ENCODE measurements at places on chromosomes 4 and X.

- DNase-seq: no peak
Measured at GRCh38 chr4:7910263-7910896, 29.3 kb downstream of the AFAP1 start.

- DNase-seq: no peak
Measured at GRCh38 chr4:32858971-32859370, 2138.8 kb downstream of the PCDH7 start.

DNA sequence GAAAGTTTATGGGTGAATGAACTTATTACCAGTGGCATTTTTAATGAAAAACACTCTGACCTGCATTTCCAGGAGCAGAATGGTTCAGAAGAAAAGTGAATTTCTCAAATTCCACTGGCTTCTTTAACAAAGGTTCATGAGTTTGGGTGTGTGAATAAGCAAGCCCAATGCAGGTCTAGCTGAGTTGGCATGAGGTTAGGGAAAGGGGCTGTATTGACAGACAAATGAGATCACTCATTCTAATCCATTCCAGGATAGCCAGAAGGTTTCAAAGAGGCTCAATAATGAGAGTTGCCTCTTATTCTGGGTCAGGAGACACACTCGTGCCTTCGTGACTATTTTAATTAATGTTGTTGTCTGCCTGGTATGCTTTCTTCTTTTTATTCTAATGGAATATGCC is 43.7 kb upstream of the NPY2R start:
- DNase-seq: no peak

- DNase-seq: no peak
Measured at GRCh38 chrX:23374291-23374690, 39.6 kb downstream of the PTCHD1 start.

- peak; percentile 46 for DNase-seq
Measured at GRCh38 chrX:149962859-149963757, 24.8 kb upstream of the EOLA2 start.

- no peak for DNase-seq
Measured at GRCh38 chr4:142559986-142560385, 286.1 kb downstream of the INPP4B start.

- DNase-seq: peak; percentile 75
Measured at GRCh38 chrX:79270401-79270800, 96.7 kb downstream of the ITM2A start.

DNA sequence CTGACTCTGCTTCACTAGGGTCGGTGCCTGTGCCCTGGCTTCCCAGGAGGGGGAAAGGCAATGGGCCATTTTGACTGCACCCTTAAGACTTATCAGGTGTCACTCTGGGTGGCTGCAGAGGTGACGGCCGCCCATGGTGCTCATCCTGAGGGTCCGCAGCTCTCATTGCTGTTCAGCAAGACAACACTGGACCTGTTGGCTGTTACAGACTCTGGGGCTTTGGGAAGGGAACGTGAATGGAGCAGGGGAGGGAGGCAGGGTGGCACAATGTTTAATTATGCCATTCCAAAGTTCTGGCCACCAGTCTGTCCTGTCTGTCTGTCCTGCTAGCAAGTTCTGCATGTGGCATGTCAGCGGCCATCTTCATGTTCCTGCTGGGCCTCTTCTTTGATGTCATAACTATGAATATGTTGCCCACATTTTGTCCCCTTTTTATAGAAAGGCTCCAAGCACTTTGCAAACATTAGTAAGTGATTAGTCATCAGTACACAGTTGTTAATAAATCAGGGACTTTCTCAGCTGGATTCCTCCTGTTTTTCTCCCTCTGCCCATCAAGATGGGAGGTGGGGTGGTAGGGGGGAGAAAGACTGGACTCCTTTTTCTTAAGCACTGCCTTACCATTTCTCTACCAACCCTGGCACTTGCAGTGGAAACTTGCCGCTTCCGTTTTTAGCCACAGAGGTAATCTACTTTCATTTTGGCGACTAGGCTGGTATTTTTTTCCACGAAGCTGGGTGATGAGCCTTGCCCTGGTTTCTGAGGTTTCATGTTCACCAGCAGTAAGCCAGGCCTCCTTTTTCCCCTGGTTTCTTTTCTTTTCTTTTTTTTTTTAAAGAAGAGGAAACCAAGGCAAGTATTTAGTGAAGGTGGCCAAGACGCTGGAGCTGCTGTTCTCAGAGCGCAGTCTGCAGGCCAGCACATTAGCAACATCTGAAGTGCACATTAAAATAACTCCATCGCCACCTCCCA is 88.6 kb upstream of the TRIM2 start:
- DNase-seq: peak; percentile 90

- DNase-seq: no peak
Measured at GRCh38 chr4:13984991-13985800, 357.7 kb upstream of the BOD1L1 start.

GRCh38 chr4:158825433-158826036 is 56.7 kb downstream of the FNIP2 start:
- DNase-seq: no peak

DNA sequence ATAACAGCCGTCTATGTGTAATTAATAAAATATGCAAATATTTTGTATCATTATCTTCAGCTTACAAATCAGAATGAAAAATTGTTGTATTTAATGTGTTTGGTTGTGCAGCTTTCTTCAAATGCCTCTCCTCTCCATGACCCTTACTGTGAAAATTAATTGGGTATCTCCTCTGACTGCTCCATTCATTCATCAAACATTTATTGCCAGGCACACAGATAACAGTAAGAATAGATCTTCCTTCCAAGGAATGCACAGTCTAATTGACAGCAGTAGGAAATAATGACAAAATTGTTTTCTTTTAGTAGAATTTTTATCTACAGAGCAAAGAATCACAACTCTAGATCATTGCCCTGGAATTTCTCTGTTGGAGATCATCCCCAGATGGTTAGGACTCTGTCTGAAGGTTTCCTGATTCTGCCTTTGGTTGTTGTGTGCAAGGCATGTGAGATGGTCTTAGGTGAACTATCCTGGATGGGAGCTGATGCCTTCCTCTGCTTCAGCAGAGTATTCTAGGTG is 395.0 kb upstream of the FAT1 start:
- no peak for DNase-seq

GRCh38 chr4:26931451-26931850 is 70.8 kb downstream of the STIM2 start:
- DNase-seq: no peak

DNA sequence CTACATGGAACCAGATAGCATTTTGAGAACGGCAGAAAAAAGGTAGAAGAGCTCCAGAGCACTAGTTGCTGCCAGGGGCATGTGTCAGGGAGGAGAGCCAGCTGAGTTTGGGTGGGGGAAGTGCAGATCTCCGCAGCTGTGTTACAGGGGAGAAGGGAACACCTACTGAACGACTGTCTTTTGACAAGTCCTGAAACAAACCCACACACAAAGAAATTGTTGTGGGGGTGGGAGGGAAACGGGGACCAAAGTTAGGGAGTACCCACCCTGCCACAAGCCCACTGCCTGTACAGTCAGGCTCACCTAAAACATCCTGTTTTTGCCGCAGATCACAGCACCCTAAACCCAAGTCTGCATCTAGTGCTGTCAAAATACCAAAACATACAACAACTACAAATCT is 55.5 kb downstream of the LEF1 start:
- DNase-seq: no peak

- no peak for DNase-seq
Measured at GRCh38 chr4:132587626-132588025, 561.5 kb upstream of the PCDH10 start.

DNA sequence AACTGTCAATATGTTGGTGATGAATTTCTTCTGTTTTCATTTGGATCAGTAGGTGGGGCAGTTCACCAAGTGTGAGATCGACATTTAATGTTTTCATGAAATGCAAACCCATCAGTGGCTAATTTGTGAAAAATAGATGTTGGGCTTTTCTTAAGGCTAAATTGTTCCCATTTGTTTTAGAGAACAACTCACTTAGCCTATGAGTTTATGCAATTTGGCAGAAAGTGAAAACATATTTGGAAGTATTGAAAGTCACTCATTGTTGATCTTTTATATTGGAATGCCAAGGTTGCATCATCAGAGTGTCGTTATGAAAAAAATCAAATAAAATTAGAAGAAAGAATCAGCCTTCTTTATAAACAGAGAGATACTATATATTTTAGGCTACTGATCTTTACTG is 132.4 kb downstream of the RPA4 start:
- DNase-seq: no peak

DNA sequence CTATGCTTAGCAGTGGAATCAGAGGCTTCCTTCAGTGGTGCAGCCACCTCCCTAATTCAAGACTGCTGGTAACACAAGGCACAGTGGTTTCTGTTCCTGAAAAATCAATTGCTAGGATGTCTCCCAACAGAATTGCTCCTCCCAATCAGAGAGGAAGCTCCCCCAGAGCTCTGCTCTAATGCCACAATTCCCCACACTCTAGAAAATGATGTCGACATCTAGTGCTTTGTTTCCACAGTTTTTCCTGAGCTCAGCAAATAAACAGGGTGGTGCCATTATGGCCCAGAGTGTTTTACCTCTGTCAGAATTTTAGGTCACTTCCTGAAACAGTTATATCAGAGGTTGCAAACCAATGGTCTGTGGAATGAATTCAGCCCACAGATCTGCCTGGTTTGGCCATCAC is 24.7 kb downstream of the TAB3 start:
- DNase-seq: no peak

DNA sequence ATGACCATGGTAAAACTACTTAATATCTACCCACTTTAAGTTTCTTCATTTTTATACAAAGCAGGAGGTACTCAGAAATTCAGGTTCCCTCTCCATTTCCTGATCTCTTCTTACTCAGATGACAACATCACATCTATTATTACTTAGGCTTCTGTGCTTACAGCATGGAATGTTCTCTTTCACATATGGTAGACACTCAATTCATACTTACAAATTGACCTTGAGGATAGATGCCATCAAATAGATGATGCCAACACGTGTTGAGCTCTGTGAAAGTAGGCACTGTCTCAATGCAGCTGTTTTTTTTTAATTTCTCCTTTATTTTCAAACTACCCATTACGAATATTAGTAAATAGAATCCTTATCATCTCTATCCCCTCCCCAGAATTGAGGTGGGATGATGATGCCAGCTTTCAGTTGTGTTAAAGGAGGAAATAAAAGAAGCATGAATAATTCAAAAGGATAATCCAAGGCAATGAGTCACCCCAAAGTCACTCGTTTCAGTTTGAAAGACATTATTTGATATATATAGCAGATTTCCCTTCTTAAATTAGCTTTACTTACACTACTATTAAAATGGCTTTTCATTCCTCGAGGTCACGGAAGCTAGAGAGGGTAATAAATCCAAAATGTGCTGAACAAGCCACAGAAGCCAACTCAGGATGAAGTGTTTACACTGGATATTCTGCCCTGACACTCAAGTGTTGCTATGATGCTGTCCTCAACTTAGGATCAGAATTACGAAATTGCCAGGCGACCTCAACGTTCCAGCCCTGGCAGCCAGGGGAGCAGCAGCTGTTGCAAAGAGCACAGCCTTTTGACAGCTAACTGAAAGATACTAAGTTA is 124.2 kb upstream of the EOLA2 start:
- no peak for DNase-seq

DNA sequence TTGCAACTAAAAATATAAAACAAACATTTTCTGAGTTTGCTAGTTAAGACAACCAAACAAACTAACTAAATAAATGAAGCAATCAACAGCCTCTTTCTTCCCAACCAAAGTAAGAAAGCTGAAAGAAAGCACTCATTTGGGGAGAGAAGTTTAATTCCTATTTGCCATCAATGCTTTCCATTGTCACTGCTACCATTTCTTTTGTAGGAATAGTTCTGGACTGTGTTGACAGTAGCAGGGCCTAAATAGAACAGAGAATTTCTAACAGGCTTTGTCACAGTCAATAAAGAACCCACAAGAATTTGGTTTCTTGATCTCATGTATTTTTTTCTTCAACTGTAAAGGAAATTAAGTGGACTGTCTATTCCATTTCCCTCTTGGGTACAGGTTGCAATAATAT is 1886.4 kb upstream of the TENM3 start:
- no peak for DNase-seq

DNA sequence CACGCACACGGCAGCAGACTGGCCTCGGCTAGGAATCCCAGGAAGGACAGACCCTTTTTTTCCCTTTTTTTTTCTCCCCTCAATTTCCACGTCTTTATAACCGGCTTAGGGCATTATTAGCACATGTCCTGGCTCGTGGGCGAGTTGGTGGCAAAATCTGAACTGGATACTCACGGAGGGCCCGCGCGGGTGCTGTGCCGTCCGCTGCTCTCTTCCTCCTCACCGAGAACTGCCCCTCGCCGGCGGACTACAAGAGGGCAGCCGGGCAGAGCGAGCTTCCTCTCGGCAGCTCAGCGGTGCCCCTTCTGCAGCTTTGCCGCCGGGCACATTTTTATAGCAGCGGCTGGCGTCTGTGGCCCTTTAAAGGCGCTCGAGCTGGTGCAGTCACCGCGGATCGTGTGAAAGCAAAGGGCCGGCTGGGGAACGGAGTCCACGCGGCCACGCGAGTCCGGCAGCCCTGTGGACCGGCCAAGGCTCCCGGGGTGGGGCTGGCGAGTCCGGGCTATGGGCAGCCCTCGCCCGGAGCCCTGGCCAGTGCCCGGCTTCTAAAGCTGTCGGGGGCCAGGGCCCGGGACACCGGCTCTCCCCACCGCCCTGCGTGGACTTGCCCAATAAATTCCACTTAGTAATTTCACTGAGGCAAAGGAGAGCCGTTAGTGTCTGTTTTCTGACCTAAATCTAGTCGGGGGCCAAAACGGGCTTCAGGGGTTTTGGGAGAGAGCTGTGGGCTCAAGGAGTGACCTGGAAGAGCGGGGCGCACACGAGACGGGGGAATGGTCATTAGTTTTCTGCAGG is 1.3 kb upstream of the CITED1 start:
- DNase-seq: no peak

DNA sequence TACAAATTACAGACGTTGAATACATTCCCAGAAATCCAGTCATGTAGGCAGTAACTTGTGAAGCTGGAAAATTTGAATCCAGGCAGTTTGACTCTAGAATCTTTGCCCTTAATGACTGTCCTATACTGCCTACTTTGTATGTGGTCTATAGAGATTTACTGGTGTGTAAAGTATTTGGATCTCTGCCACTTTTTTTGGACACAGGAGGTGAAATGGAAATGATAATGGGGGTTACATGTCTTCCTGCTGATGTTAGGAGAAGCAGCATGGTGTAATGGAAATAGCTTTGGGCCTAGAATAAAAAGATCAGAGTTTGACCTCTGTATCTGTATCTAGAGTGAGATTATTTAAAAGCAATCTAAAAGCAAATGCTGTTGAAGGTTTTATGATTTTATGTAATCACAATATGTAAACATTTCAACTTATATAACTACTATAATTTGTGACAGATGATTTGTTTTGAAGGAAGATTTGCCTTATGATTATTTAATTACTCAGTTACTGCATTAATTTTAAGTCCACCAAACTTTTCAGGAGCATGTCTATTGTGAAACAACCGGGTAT is 3.3 kb downstream of the COL4A5 start:
- no peak for DNase-seq

DNA sequence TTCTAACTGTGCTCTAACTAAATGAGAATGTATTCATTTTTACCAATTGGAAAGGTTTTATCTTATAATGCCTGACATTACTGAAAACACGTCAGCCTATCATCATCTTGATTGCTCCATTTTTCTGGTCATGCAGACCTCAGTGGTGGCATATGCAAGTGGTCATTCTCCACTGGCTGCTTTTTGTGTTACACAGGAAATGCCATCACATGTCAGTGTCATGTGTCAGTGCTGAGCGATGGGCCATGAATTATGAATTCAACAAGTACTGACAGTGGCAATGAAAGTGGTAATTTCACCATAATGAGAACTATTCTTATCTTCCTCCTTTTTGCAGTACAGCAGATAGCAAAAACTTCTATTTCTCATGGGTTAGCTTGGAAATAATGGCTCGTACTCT is 190.5 kb downstream of the PACRGL start:
- no peak for DNase-seq

Measured in activated CD4-positive, alpha-beta T cell treated with anti-CD3 and anti-CD28 coated beads, Interleukin-2, Interleukin-4, amounts not matched to agents 100 ng/mL and 50 ng/mL, durations not matched to agents 16 hours and 8 hours (primary cell).